ENCODE measurements at places on chromosomes 1 and 21. TPM values are rescaled to one million over a fixed set of nuclear protein-coding genes. Genes with fewer than 3 reads are reported as not detected.

GRCh38 chr1:204288021-204288588 lies 71.6 kb downstream of the PLEKHA6 start:
- H3K36me3 ChIP-seq: no peaks in the 10 kb centered on the region
- DNase-seq: no peak
- H3K27me3 ChIP-seq: no peaks in the 10 kb centered on the region
- H3K4me1 ChIP-seq: peaks cover 39% of the 10 kb centered on the region
- no peak overlapping the region for H3K4me3 ChIP-seq
- peak overlapping the region; percentile 30 for H3K27ac ChIP-seq

DNA sequence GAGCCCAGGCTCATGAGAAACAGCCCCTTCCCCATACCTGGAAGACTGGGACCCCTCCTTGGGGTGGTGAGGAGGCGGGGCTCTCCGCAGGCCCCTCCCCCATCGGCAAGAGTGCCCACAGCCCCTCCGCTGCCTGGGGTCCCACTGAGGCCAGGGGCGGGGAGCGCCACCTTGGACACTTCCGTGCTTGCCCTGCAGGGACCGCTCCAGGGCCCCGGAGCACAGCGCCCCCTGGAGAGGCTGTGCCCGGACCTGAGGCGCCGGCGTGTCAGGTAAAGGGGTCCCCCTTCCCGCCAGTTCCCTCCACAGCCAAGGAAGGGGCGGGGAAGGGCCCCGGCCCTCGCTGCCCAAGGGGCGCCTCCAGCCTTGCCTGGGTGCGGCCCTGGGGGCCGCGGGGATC lies 21.5 kb downstream of the INAVA start:
- no peak overlapping the region for H3K27ac ChIP-seq
- H3K4me3 ChIP-seq: no peak overlapping the region
- H3K36me3 ChIP-seq: no peaks in the 10 kb centered on the region
- no peaks in the 10 kb centered on the region for H3K27me3 ChIP-seq
- no peak for DNase-seq
- H3K4me1 ChIP-seq: peaks cover 8% of the 10 kb centered on the region

DNA sequence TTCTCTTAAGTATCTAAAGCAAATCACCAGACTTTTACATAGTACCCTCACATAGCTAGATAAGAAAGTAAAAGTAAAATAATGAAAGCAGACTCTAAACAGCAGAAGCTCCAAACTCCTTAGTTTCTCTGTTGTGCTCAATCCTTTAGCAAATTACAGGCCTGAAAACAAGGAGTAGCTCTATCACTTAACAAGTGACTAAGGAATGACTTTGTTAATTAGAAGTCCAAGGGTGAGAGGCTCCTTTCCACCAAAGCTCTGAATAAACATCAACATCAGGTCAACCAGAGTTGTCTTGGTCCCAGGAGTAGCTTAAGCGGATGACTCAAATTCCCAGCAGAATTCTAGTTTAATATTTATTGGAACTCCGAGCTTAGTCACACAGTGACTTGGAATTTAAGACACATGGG lies 5.9 kb downstream of the NRIP1 start:
- no peaks in the 10 kb centered on the region for H3K36me3 ChIP-seq
- peaks cover 79% of the 10 kb centered on the region for H3K4me1 ChIP-seq
- no peak for DNase-seq
- peak overlapping the region; percentile 2 for H3K4me3 ChIP-seq
- peak overlapping the region; percentile 46 for H3K27ac ChIP-seq

DNA sequence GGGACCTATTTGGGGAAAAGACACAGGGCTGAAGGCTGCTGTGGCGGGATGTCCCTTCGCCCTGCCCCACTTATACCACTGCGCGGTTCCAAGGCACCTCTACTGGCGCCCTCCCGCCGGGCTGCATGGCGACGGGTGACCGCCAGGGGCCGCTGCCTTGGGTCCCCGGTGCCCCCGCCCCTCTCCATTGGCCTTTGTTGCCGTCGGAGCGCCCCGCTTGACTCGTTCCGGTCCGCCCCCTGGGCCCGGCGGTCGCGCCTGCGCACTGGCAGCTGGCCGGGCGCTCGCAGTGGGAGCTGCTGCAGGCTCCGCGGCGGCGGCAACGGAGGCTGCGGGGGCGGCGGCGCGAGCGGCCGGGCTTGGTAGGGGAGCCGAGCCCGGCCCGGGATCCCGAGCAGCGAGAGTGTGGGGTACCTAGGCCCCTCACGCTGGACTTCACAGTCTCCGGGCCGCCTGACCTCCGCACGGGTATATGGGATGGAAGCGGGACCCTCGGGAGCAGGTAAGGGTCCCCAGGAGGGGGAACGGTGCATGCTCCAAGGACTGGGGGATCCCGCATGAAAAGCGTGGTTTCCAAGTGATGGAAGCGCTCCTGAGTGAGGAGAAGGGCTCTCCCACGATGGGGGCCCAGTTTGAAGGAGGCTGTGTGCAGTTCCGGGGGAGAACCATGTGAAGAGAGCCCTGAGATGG lies at the start of gene AGO1:
TSS of gene AGO1 (plus strand) at position 265 of the 690 bp plus-strand sequence. CDS start at position 478, 213 bp downstream.
- H3K36me3 ChIP-seq: no peaks in the 10 kb centered on the region
- H3K4me3 ChIP-seq: peak within 1 kb of the TSS; percentile 90
- peak within 1 kb of the TSS; percentile 82 for H3K27ac ChIP-seq
- peaks cover 41% of the 10 kb centered on the region for H3K4me1 ChIP-seq

Gene HFM1
- 9.3 TPM for total RNA-seq

DNA sequence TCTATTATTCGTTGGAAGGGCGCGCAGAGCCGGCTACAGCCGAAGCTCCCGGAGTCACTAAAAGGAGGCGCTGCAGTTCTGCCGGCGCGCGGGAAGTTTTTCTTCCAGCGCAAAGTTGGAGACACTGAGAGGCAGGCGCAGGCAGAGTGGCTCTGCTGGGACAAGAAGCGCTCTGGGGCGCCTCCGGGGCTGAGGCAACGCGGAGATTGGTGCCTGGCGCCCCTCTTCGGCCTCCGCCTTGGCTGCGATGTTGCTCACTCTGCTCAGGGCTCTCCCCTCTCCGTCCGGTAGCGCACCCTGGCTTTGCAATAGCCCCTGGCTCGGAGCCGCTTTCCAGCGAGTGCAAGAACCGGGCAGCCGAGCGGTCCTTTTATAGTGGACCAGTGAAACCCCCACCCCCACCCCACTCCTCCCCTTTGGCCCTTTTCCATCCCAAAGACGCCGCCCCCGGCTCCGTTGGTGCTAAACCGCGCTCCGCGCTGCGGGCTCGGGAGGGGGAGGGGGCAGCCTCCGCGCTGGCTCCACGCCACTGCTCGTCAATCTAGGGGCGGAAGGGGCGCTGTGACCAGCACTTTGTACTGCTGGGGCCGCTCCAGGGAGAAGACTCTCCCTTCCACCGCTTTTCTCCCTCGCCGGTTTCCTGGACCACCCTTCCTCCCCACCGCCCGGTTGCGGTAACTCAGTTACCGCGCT lies at the start of gene ADAMTS1:
TSS of gene ADAMTS1 (minus strand) at position 344 of the 693 bp plus-strand sequence. CDS start 455 bp downstream, outside the sequence.
- peaks cover 23% of the 10 kb centered on the region for H3K36me3 ChIP-seq
- peaks cover 29% of the 10 kb centered on the region for H3K4me1 ChIP-seq
- no peaks in the 10 kb centered on the region for H3K27me3 ChIP-seq
- H3K27ac ChIP-seq: peak within 1 kb of the TSS; percentile 97
- H3K4me3 ChIP-seq: peak within 1 kb of the TSS; percentile 69

DNA sequence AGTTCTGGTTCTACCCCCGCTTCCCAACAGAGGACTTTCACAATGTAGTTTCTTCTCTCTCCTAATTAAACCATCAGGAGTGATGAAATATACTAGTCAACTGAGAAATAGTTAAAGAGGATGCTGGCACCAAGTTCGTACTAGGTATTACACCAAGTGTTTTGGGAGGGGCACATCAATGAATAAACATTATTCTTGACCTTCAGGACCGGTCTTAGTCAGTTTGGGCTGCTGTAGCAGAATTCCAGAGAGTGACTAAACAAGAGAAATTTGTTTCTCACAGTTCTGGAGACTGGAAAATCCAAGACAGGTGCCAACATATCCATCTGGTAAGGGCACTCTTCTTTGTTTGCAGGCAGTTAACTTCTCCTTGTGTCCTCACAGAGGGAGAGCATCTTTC lies 103.8 kb downstream of the SPATA17 start:
- no peaks in the 10 kb centered on the region for H3K27me3 ChIP-seq
- H3K4me3 ChIP-seq: no peak overlapping the region
- DNase-seq: no peak
- no peaks in the 10 kb centered on the region for H3K4me1 ChIP-seq
- no peak overlapping the region for H3K27ac ChIP-seq

Gene BMP8A
- total RNA-seq: 2.9 TPM

GRCh38 chr21:45584786-45585185 lies 42.5 kb upstream of the SLC19A1 start:
- DNase-seq: no peak
- H3K36me3 ChIP-seq: no peaks in the 10 kb centered on the region
- peaks cover 2% of the 10 kb centered on the region for H3K4me1 ChIP-seq
- no peaks in the 10 kb centered on the region for H3K27me3 ChIP-seq
- H3K4me3 ChIP-seq: no peak overlapping the region

Gene S100A1
- not detected for total RNA-seq

- no peak overlapping the region for H3K4me3 ChIP-seq
- no peak overlapping the region for H3K27ac ChIP-seq
- DNase-seq: no peak
- H3K27me3 ChIP-seq: no peaks in the 10 kb centered on the region
These were observed 29.8 kb downstream of the C1orf116 start for GRCh38 chr1:207002724-207003146.

Gene EDARADD
- 1.2 TPM for total RNA-seq

- H3K36me3 ChIP-seq: no peaks in the 10 kb centered on the region
- H3K27ac ChIP-seq: no peak overlapping the region
- DNase-seq: no peak
- no peaks in the 10 kb centered on the region for H3K4me1 ChIP-seq
- H3K4me3 ChIP-seq: no peak overlapping the region
These were observed 27.0 kb downstream of the TNN start for GRCh38 chr1:175094626-175095025.

- peak overlapping the region; percentile 5 for H3K27ac ChIP-seq
- no peak overlapping the region for H3K4me3 ChIP-seq
- H3K27me3 ChIP-seq: no peaks in the 10 kb centered on the region
- peaks cover 63% of the 10 kb centered on the region for H3K4me1 ChIP-seq
- no peaks in the 10 kb centered on the region for H3K36me3 ChIP-seq
These were observed 8.9 kb upstream of the ADORA3 start for GRCh38 chr1:111512132-111512889.

GRCh38 chr1:22471078-22471477 lies 19.4 kb downstream of the ZBTB40 start:
- DNase-seq: no peak
- peaks cover 32% of the 10 kb centered on the region for H3K4me1 ChIP-seq
- H3K36me3 ChIP-seq: no peaks in the 10 kb centered on the region
- no peak overlapping the region for H3K27ac ChIP-seq
- no peaks in the 10 kb centered on the region for H3K27me3 ChIP-seq

DNA sequence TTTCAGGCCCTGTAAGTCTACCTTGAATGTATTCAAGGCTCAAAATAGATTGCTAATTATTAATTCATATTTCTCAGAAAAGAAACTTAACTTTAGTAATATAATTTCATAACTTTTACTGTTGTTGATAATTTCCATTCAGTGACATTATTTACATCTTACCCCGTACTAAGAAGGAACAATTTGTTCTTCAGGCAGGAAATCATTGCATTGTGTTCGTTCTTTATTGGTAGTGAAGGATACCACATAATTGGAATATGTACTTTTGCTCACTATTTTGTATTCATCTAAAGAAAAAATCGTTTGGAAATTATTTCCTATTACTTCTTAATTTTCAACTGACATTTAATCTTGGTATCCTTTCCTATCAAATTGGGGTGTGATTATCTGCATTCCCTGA lies 39.4 kb downstream of the CTTNBP2NL start:
- no peak for DNase-seq
- no peak overlapping the region for H3K4me3 ChIP-seq
- no peak overlapping the region for H3K27ac ChIP-seq
- H3K36me3 ChIP-seq: no peaks in the 10 kb centered on the region

DNA sequence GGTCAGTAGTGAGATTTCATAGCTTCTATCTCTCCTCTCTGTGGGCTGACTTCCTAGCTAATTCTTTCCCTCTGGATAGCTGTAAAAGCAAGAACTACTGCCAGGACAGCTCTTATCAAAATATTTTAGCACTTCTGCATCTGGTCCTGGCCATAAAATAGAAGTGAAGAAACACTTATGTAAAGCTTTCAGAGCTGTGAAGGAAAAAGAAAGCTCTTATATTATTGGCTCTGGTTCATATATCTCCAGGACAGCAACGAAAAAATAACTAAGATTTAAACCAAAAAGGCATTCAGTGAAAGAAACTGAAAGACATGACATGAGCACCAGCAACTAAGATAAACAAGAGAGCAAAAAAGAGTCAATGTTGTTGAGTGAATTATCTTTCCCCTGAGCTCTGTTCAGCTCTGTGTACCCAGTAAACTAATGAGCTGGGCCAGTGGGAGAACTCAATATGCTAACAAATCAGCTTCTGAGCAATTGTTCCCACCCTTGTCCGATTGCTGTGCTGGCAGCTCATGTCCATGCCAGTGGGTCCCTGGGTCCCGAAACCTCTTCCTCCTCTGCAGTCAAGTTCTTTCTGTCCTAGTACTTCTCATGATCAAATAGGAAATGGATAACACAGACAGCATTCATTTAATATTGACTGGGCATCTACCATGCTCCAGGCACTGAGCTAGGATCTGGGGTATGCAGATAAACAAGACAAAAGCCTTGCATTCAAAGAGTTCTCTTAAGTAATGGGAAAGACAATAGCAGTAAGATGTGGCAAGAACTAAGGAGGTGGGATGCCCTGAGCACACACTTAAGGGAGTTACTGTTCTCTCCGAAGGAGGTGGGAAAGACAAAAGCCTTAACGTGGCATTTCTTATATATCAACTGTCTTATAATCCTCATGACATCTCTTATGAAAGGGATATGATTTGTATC lies 45.3 kb upstream of the MAN1A2 start:
- H3K27ac ChIP-seq: no peak overlapping the region
- H3K36me3 ChIP-seq: no peaks in the 10 kb centered on the region
- H3K27me3 ChIP-seq: no peaks in the 10 kb centered on the region
- H3K4me1 ChIP-seq: no peaks in the 10 kb centered on the region

GRCh38 chr21:38637161-38637560 lies 138.9 kb upstream of the ERG start:
- no peak for DNase-seq
- no peaks in the 10 kb centered on the region for H3K27me3 ChIP-seq
- H3K4me1 ChIP-seq: no peaks in the 10 kb centered on the region

GRCh38 chr21:18274370-18274769 lies 29.7 kb downstream of the CHODL start:
- H3K27me3 ChIP-seq: no peaks in the 10 kb centered on the region
- H3K4me3 ChIP-seq: no peak overlapping the region
- no peak overlapping the region for H3K27ac ChIP-seq
- no peak for DNase-seq
- H3K4me1 ChIP-seq: no peaks in the 10 kb centered on the region

DNA sequence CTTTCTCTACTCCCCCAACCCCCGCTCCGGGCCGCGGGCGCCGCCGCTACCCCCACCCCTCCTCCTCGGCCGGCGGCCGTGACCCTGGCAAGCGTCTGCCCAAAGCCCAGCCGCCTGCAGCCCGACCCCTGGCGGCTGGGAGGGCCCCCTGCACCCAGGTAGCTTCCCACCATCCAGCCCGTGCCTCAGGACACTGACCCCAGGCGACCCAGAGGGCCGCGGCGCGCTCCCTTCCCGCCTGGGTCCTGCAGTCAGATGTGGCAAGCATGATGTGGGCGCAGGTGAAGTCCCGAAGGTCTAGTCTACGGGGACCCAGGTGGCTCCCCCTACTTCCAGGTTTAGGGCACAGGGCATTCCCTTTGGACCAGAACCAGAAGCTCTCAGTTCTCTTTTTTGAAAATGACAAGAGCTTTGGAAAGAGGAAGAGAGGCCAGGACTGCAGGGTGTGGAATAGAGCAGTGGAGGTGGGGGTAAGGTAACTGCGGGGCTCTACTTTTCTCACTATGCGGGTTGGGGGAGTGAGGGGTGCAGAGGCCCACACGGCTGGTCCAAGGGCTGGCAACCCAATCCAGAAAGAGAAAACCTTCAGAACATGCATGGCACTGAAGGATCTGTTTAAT lies at the start of gene DENND4B:
TSS of gene DENND4B (minus strand) at position 97 of the 620 bp plus-strand sequence. CDS start 2,344 bp downstream, outside the sequence.
- H3K36me3 ChIP-seq: no peaks in the 10 kb centered on the region
- peak within 1 kb of the TSS; percentile 89 for H3K4me3 ChIP-seq
- peaks cover 27% of the 10 kb centered on the region for H3K4me1 ChIP-seq
- no peaks in the 10 kb centered on the region for H3K27me3 ChIP-seq
- no peak for DNase-seq

Measured in vagina (tissue), 2 donors.